Renal pelvis (tissue), 12 donors: ENCODE measurements at places on chromosomes 7 and 10. TPM values are rescaled to one million over a fixed set of nuclear protein-coding genes. Genes with fewer than 3 reads are reported as not detected.

DNA sequence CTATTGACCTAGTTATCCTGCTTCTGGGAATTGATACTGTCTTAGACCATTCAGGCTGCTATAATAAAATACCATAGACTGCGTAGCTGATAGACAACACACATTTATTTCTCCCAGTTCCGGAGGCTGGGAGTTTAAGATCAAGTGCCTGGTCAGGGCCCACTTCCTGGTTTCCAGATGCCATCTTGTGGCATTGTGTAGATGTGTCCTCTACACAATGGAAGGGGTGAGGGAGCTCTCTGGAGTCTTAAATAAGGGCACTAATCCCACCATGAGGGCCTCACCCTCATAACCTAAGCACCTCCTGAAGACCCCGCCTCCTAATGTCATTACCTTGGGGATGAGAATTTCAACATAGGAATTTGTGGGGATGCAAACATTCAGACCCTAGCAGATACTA is 62.4 kb downstream of the SLC35B4 start:
- DNase-seq: no peak

GRCh38 chr10:6493521-6494441 is 86.3 kb downstream of the PRKCQ start:
- DNase-seq: no peak

Gene GRM3
- polyA plus RNA-seq: 0.22 TPM

DNA sequence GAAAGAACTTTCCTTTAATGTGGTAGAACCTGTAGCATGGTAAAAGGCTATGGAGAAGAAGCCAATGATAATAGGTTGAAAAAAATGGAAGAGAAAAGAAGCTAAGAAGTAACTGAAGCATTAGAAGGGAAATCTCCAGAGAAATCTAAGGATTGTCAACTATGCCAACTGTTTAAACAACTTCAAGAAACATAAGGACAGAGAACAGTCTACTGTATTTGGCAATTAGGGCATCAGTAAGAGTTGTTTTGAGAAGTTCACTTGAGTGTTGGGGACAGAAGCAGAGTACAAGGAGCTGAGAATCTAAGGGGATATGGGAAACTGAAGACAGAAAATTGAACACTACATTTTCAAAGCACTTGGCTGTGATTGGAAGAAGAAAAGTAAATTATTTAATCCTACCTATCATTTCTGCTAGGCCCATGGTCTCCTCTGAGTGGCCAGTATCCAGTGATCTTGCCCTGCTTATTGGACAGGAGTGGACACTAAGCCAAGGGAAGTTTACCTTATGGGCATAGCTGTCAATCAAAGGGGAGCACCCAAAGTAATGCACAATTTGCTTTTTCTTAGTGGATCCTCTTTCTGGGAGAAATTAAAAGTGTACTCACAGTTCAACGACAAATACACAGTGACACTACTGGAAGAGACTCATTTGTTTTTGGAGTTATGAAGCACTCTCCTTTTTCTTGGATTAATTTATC is 56.4 kb upstream of the CCDC71L start:
- DNase-seq: no peak

Gene USP54
- polyA plus RNA-seq: 44.9 TPM

GRCh38 chr7:30171766-30172447 is 37.1 kb downstream of the MTURN start:
- DNase-seq: no peak

DNA sequence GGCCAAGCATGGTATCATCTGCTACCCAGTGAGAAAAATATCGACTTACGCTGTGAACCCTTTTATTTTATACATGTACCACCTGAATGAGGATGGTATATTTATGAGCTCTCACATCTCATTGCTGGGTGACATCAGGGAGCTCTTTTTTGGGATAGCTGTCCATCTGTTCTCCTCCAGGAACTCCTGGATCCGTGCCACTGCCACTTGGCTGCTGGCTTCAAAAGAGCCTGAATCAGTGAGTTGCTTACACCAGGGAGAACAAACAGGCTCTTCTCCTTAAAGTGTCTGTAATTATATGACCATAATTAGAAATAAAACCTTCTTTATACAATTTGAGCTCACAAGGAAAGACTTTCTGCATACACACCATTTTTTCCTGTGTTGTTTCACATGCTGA is 106.2 kb downstream of the KAT6B start:
- no peak for DNase-seq

DNA sequence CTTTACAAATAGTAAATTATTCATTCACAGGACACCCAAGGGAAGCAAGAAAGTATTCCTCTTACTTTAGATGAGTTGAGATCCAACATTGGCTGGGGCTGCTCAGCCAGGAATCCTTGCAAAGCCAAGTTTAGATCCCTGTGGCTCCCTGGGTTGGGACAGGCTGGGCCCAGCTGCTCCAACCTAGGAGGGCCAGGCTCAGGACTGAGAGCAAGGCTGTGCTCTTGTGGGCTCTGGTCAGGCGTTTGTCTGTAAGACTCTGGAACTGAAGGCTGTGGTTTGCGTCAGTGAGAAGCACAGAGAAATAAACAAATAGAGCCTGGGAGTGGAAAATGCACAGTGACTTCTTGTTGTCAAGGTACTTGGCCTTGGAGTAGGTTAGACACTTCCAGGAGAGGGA is 53.2 kb upstream of the TMEM273 start:
- DNase-seq: no peak

Gene FXYD4
- polyA plus RNA-seq: not detected

DNA sequence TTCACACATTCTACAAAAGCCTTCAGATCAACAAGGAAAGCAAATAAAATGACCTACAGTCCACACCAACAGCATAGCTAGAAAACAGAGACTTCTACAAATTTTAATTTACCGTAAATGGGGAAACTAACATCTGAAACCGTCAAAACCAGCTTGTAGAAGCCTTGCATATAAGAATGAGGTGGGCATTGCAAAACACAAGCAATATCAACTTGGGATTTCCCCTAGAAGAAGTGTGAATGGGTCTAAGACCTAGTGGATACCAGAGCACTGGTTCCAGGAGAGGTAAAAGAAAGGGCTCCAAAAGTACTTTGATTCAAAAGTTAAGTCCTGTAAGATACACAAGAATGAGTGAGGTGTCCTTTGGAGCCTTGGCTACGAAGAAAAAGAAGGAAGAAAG is 18.7 kb downstream of the RTKN2 start:
- DNase-seq: no peak

- no peak for DNase-seq
Observed at GRCh38 chr10:71620642-71621041, 98.9 kb downstream of the C10orf105 start.

Gene CPA4
- 0.31 TPM for polyA plus RNA-seq

- DNase-seq: no peak
Observed at GRCh38 chr10:112844681-112845544, 105.1 kb upstream of the TCF7L2 start.

Gene DEPP1
- 10.3 TPM for polyA plus RNA-seq

- DNase-seq: no peak
Observed at GRCh38 chr7:138978541-138979184, 2.5 kb downstream of the KIAA1549 start.

DNA sequence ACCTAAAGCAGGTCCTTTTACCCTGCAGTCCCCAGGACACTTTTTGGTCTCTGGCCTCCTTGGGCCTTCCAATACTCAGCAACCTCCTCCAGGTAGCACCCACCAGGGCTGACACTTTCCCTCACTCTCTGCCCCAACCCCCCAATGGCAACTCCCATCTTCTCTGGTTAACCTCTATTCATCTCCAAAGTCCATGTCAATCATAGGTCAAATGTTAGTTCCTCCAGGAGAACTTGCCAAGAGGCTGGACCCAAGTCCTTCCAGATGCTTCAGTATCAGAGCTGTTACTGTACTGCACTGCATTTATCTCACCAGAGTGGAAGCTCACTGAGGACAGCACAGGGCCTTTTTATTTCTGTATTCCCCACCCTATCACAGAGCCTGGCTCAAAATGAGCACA is 295.0 kb upstream of the KLF14 start:
- no peak for DNase-seq

GRCh38 chr7:123682690-123683089 is 27.0 kb downstream of the LMOD2 start:
- DNase-seq: peak; percentile 62

Gene OR9A2
- polyA plus RNA-seq: not detected

DNA sequence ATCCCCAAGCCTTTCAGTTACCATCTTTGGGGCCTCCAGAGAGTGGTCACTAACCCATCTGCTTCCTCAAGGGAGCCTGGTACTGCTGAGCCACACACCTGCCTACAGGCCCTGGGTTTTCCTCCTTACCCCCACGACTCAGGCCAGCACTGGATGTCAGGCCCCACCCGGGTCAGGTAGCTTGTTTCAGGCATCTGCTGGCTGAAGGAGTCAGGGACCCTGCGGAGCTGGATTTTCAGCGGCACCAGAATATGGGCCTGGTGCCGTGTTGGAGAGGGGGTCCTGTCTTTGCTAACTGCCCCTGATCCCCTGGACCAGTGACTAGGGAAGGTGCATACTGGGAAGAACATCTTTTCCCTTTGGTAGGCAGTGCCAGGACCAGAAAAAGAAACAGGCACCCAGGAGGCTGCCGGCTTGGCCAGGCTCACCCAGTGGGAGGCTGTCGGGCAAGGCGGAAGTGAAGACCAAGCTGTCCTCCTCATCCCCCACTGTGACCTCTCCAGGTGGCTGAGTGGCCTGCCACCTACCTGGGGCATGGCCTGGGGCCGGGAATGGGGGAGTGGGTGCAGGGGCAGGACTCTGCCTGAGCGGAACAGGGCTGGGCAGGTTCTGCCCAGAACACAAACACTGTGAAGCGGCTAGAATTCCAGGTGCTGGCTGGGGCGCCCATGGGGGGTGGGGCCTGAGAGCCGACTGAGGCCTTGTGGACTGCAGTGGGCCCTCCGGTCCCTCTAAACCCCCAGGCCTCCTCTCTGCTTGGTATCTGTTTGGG is 12.4 kb upstream of the SAMD8 start:
- no peak for DNase-seq

Gene HMX3
- polyA plus RNA-seq: not detected

DNA sequence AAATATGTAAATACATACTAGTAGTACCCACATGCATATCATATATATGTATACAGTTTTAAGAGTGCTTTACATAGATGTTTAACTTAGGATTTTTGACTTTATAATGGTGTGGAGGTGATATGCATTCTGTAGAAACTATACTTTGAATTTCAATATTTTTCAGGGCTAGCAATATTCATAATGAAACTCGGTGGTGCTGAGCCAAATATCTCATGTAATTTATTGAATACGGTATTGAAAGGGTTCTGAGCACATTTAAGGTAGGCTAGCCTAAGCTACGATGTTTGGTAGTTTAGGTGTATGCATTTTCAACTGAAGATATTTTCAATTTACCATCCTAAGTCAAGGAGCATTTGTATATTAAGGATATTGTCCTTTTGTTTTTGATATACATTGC is 36.0 kb downstream of the ZNRF2 start:
- DNase-seq: no peak

- no peak for DNase-seq
Observed at GRCh38 chr7:123115331-123115730, 84.4 kb downstream of the SLC13A1 start.

Gene SPDYE6
- 13.9 TPM for polyA plus RNA-seq

GRCh38 chr7:116585392-116585791 is 60.6 kb downstream of the CAV1 start:
- no peak for DNase-seq

- DNase-seq: peak; percentile 54
Observed at GRCh38 chr7:98836811-98837629, 32.8 kb downstream of the TMEM130 start.

Gene RBP4
- polyA plus RNA-seq: 0.35 TPM

- DNase-seq: no peak
Observed at GRCh38 chr10:88474884-88475844, 108.0 kb downstream of the RNLS start.

GRCh38 chr10:121645696-121646095 is 47.5 kb upstream of the FGFR2 start:
- no peak for DNase-seq

- DNase-seq: no peak
Observed at GRCh38 chr10:28008054-28008453, 9.2 kb upstream of the ODAD2 start.

GRCh38 chr10:62710182-62710581 is 94.3 kb upstream of the ADO start:
- DNase-seq: no peak

DNA sequence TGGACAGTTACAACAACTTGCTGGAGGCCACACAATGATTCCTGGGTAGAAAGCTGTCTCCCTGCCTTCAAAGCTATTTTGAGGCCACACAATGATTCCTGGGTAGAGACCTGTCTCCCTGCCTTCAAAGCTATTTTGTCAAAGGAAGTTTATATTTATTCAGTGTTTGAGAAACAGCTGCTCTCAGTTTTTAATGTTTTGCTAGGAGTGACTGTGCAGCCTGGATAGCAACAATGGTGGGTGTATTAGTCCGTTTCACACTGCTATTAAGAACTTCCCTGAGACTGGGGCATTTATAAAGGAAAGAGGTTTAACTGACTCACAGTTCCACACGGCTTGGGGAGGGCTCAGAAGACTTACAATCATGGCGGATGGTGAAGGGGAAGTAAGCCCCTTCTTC is 3.9 kb upstream of the SGPL1 start:
- DNase-seq: no peak

GRCh38 chr10:5447611-5448071 is 35.3 kb downstream of the NET1 start:
- DNase-seq: no peak

- DNase-seq: no peak
Observed at GRCh38 chr7:120973849-120974248, 14.7 kb upstream of the CPED1 start.

DNA sequence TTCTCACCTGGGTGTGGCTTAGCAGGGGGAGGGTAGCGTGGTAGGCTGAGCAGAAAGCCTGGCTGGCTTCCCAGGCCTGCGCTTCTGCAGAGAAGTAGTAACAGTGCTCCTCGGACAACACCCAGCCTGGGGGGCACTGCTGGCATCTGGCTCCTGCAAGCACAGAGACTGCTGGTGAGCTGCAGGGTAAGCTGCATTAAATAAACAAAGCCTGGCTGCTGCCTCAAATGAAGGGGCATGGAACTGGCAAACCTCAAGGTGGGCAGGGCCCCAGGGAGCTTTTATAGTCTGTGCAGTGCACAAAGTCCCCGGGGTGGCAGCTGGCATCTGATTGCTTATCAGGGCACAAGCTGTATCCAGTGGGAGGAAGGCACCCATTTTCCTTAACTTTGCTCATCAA is 3.9 kb downstream of the KLRG2 start:
- DNase-seq: no peak

GRCh38 chr7:3914051-3914775 is 613.2 kb downstream of the SDK1 start:
- DNase-seq: no peak

Gene PTN
- polyA plus RNA-seq: 141 TPM

Gene HSPA12A
- 56.5 TPM for polyA plus RNA-seq

- DNase-seq: peak; percentile 46
Observed at GRCh38 chr7:93890041-93890463, 501 bp downstream of the TFPI2 start.
